ENCODE measurements at places on chromosomes 2 and 18.

- DNase-seq: peak; percentile 58
Measured at GRCh38 chr18:49639643-49640391, 78.0 kb downstream of the LIPG start.

GRCh38 chr2:120815292-120815691 lies 79.6 kb downstream of the GLI2 start:
- peak; percentile 39 for DNase-seq

DNA sequence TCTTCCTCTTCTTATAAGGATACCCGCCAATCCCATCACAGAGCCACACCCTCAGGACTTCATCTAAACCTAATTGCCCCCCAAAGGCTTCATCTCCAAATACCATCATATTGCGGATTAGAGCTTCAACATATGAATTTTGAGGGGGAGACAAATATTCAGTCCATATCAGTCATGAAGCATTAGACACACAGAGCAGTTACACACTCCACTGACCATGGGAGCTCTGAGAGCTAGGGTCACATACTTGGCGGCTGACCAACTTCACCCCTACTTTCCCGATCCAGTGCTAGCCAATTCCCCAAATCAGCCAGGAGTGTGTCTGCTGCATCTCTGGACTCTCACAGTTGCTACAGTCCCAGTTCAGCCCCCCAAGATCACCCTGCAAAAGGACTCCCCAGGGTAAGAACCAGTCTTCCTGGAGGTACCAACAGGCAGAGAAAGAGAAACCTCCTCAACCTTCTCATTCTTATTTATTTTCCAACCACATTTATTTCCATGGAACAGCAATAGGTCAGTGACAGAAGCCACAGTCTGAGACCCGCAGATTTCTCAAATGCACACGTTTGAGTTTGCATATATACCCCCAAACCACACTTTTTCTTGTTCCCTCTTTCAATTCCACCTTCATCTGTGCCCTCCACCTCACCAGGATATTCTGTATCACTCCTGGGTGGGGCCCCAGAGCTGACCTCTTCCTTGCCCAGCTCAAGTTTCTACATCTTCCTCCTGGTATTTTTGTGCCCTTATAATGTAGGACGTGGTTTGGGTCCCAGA lies 33.3 kb downstream of the SPP2 start:
- DNase-seq: no peak

DNA sequence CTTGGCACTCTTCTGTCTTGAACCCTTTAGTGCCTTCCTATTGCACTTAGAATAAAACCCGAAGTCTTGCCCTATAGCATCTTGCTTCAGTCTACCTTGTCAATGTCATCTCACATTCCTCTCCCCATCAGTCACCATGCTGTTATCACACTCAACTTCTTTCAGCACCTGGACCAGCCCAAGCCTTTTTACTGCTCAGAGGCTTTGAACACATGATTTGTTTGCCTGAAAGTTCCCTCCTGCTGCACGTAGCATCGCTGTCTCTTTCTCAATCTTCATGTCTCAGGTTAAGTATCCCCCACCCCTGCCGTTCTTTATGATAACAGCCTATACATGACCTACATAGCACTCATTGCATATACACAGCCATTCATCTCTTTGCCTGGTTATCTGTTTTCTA lies 41.3 kb upstream of the LGALSL start:
- no peak for DNase-seq

GRCh38 chr2:111069722-111070121 lies 51.0 kb upstream of the BCL2L11 start:
- DNase-seq: no peak

- DNase-seq: no peak
Measured at GRCh38 chr18:36322408-36322728, 24.9 kb downstream of the FHOD3 start.

DNA sequence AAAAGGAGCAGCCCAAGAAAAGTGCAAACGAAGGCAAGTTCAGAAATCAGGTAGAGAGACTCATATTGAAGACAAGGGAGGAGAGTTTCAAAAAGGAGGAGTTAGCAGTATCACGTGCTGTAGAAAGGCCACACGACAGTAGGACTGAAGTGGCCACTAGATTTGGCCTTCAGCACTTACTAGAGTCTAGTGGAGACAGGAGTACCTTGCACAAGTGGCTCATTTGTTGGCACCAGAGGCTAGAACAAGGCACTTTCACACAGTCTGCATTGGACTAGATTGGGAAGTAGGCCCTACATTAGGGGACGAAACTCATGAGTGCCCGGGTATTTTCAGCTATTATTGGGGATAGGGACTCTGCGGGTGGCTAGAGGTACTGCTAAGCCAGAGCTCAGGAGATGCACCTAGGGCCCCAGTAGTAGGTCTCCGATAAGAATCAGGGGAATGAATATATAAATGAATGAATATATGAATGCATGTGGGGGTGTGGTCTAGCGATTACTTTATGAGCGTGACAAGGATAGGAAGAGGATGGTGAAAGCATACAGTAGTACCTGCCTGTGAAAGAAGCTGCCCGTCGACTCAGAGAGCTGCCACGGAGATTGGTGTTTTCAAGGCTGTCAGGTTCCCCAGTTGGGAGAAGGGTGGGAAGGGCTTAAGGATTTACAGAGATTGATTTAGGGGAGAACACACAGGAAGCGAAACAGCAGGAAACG lies 1.4 kb upstream of the NCOA1 start:
- DNase-seq: no peak

- no peak for DNase-seq
Measured at GRCh38 chr2:23323198-23323916, 61.6 kb upstream of the KLHL29 start.

- no peak for DNase-seq
Measured at GRCh38 chr2:14180333-14180732, 452.2 kb upstream of the LRATD1 start.
